ENCODE measurements at places on chromosomes 2 and 18.

- no peak for DNase-seq
Observed at GRCh38 chr2:46999857-47000678, 84.5 kb upstream of the MCFD2 start.

DNA sequence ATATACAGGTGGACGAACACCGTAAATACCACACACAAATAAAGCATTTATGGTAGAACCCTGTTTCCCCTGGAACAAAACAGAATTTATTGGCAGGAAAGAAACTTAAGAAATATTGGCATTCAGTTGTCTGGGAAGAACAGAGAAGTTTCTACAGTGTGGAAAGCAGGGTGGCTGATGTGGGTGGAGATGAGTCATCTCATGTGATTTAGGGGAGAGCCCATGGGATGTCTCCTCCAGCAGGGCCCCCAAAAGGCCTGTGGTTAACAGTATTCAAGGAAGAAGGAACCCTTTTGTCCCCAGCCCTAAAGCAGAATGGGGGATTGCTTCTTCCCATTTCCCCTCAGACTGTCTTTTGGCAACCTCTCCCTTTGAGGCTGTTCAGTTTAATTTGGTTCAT is 24.2 kb downstream of the SIX3 start:
- DNase-seq: no peak

DNA sequence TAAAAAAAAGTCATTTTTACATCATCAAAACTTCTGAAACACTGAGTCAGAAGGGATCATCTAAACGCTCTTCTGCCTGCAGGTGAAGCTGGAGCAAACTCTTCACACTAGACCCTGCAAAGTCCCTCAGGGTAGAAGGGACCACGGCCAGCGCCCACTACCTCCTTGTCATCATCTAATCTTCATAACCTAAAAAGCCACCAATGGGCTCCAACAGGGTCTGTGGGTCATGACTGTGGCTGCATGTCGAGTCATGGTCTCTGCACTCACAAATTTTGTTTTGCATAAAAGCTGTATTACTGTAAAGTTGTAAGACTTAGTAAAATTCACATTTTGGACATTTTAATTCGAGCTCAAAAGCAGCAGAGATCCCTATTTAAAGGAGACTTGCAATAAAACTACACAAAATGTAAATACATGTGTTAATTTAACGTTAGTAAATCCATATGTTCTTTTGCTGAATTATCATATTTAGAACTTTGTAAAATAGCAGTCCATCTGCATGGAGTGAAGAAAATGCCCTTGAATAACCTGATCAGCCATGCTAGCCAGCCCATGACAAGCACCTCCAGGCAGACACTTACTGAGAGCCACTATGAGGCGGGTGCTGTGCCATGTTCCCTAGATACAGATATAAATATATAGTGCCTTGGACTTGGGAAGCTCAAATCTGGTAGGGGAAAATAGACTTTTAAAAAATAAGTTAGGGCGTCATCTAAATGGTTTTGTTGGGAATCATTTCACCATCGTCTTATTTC is 437.2 kb upstream of the LYPD1 start:
- DNase-seq: no peak

GRCh38 chr2:105432749-105433148 is 33.9 kb upstream of the FHL2 start:
- DNase-seq: no peak

DNA sequence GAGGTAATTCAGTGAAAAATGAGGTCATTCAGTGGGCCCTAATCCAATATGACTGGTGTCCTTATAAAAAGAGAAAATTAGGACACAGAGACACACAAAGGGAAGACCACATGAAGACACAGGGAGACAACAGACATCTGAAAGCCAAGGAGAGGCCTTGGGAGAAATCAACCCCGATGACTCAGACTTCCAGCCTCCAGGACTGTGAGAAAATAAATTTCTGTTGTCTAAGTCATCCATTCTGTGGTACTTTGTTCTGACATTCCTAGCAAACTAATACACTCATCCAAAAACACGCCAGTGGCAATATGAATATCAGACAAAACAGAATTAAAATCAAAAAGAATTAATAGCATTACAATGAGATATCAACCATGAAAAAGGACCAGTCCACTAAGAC is 303.7 kb downstream of the SS18 start:
- peak; percentile 97 for DNase-seq

GRCh38 chr2:162002623-162003235 is 71.3 kb downstream of the DPP4 start:
- DNase-seq: no peak

DNA sequence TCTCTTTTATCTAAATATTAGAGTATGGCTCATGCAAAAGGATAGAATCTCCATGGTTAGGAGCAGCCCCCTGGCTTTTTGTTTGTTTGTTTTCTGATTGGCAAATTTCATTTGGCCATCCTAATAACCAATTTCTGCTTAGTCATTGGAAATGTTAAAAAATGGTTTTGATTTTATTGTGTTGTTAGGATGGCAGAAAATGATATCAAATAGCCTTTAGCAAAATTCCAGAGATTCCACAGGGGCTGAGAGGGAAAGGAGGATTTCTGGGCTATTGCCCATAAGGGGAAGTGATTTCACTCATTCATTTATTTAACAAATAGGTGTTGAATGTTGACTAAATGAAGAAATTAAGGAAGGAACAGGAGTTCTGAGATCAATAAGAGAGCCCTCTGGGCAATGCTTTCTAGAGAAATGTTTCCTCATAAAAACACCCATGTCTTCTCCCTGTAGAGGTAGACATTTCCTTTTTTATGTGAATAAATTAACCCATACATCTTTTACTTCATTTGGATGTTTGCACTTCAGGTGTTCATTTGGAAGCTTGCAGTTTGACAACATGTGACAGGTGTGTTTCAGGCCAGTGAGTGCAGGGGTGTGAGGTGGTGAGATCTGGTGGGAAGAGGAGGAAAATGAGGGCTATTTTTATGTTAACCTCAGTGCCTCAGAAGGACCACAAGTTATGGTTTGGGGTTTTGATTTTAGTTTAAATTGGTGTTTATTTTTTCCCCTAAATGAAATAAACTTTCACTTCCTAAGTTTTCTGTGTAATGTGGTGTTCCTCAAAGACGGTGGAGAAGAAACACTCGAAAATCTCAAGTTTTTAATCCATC is 61.7 kb upstream of the EPC2 start:
- peak; percentile 22 for DNase-seq

DNA sequence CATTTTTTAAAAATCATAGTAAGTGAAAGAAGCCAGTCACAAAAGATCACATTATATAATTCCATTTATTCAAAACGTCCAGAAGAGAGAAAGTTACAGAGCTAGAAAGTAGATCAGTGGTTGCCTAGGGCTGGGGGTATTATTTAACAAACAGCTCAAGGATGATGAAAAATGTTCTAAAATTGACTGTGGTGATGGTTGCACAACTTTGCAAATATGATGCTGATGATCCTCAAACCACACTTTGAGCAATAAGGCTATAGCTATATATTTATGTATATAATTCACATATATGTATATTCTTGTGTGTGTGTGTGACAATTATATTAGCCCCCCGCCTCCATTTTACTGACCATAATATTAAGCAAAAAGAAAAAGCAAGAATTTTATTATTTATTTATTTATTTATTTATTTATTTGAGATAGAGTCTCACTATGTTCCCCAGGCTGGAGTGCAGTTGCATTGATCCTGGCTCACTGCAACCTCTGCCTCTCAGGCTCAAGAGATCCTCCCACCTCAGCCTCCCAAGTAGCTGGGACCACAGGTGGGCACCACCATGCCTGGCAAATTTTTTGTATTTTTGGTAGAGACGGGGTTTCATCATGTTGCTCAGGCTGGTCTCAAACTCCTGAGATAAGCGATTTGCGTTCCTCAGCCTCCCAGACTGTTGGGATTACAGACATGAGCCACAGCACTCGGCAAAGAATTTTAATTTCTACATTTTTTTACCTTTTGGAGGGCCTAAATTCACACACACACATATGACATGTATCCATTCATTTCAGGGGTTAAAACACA is 1.9 kb downstream of the WDR12 start:
- no peak for DNase-seq

DNA sequence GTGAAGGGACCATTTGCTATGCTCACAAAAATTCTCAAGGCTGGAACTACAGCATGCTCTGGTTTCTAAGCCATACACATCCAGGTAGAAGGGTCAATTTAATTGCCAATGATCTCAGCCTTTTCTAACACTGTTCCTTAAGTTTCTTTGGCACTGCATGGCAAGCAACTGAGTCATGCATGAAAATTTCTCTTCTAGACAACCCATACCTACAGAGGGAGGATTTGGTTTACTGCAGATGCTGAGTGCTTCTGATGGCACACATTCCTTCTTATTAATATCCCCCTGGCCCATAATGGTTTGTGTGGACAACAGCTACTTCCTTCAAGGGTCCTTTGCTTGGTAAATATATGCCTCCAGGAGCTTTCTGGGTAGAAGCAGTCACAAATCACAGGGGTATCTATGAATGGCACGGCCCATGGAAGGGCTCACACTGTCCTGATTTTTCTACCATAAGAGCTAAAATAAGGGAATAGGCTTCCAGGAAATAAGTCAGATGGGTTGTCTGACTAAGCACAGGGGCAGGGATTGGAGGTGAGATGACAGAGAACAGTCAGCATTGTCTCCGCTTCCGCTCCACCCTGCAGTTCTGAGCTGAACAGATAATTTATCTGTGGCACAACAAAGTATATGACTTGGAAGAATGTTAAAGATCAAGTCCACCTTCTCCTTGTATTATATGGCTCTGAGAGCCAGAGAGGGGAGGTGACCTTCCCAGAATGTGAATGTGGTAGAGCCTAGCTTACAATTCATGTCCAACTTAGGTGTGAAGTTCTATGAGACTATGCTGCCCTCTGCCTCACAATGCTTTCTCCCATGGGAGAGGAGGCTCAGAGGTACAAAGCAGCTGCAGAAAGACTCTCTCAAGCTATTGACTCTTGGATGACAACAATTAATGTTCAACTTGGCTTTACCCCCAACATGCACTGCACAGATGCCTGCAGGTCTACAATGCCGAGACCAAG is 199.2 kb upstream of the TNP1 start:
- DNase-seq: peak; percentile 39

DNA sequence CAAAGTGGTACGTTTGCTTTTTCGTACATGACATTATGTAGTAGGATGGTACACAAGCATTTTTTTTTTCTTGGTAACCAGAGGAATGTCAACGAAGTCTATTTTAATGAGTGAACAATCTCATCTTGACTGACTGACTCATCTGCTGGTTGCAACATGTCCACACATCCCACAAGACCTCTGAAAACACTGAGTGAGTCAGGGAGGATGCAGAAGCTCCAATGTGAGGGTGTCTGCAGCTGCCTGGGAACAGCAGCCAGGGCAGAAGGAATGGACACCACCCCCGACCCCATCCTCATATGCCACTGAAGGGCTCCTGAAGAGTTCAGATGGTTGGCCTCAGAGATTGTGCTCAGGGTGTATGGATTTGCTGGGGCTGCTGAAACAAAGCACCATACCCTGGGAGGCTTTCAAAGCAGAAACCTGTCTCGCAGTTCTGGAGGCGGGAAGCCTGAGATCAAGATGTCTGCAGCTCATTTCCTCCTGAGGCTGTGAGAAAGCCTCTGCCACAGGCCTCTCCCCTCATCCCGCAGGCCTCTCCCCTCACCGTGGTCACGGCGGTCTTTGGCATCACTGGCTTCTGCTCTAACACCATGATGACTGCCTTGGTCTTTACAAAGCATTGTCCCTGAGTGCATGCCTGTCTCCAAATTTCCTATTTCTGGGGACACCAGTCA is 124.6 kb downstream of the LRATD1 start:
- DNase-seq: peak; percentile 97

DNA sequence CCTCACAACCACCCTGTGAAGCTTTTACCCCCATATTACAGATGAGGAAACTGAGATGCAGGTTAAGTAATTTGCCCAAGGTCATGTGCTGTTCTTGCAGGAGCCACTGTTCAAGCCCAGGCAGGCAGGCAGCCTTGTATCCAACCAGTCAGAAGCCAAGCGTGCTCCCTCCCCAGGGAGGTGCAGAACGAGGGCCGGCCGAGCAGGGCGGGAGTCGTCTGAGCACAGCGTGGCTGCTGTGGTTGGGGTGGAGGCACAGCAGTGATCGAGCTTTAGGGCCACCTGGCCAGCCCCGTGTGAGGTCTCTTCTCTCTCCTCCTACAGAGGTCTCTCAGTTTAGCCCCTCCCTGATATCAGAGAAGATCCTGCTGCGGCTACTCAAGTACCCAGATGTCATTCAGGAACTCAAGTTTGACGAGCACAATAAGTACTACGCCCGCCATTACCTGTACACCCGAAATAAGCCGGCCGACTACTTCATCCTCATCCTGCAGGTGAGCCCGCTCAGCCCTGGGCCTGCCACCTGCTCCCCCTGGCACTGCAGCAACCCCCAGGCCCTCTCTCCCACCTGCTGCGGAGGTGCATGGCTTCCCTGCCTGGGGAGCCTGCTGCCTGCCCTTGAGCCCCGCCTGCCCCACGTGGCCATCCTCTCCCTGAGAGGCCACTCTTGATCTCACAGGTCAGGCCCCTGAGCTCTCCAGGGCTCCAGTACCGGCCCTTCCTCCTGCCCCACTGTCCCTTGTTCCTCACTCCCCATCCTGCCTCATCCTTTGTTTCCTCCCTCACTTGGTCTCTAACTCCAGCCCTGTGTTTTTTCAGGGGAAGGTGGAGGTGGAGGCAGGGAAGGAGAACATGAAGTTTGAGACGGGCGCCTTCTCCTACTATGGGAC is 17.1 kb upstream of the CNNM3 start:
- no peak for DNase-seq

GRCh38 chr18:34033968-34034367 is 190.7 kb downstream of the NOL4 start:
- no peak for DNase-seq

DNA sequence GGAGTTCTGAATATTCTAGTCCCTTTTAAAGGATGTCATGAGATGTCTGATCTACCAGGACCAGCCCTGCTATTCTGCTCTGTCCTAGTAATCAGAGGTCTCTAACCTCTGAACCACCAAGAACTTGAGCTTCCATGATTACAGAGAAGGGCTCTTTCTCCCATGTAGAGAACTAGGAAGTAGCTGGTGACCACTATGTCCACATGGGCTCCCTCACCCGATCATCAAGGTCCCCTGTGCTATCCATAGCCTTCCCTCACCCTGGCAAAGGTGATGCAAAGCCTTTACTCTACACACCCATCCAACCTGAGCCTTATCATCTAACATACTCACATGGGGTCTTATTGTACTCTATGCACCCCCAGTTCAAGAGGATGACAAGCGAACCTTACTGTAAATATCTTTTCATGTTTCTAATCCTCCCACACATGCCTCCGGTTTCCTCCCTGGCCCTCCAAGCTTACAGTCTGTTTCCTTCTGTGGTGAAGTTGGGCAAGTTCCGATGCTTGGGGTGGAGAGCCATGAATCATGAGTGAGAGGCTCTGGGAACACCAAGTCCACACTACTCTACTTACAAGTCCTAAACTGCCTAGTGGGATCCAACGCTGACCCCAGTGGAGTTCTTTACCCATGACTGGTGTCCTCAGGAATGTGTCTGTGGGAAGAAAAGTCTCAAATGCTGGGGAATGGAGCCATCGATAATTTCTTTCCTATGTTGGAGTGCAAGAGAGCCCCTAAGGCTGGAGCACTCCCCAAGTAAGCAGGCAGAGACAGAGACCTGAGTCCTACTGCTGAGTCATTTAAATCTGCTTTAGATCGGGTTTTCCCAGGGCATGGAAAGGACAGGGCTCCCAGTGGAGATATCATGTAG is 73.3 kb upstream of the KLF7 start:
- DNase-seq: peak; percentile 100

Data from fibroblast of skin of right biceps (primary cell).